CD8-positive, alpha-beta T cell (primary cell): ENCODE measurements at places on chromosomes 6 and 20.

- no peak for DNase-seq
Observed at GRCh38 chr20:34362502-34363061, 491 bp upstream of the ITCH start.

- no peak for DNase-seq
Observed at GRCh38 chr6:26607434-26608230, 10.9 kb downstream of the ABT1 start.

- DNase-seq: no peak
Observed at GRCh38 chr6:24854077-24854666, 55.5 kb upstream of the ARMH2 start.

- DNase-seq: no peak
Observed at GRCh38 chr6:151358475-151358874, 32.9 kb downstream of the ZBTB2 start.

- peak; percentile 58 for DNase-seq
Observed at GRCh38 chr6:137415127-137415833, 78.9 kb downstream of the OLIG3 start.

DNA sequence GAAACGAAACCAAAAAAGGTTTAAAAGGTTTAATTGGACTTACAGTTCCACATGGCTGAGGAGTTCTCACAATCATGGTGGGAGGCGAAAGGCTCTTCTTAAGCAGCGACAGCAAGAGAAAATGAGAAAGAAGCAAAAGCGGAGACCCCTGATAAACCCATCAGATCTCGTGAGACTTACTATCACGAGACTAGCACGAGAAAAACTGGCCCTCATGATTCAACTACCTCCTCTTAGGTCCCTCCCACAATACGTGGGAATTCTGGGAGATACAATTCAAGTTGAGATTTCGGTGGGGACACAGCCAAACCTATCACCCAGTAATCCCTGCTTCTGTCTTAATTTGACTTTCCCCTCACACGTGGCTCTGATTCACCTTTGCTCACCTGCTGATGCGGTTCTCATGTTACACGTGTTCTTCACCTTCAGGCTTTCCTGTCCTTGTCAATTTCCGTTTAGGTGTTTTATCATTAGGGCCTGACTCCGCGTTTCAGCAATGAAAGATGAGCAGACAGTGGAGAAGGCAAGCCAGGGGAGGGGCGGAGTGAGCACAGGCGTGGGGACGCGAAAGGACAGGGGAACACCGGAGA, 57.1 kb downstream of the AGPAT4 start:
- no peak for DNase-seq

DNA sequence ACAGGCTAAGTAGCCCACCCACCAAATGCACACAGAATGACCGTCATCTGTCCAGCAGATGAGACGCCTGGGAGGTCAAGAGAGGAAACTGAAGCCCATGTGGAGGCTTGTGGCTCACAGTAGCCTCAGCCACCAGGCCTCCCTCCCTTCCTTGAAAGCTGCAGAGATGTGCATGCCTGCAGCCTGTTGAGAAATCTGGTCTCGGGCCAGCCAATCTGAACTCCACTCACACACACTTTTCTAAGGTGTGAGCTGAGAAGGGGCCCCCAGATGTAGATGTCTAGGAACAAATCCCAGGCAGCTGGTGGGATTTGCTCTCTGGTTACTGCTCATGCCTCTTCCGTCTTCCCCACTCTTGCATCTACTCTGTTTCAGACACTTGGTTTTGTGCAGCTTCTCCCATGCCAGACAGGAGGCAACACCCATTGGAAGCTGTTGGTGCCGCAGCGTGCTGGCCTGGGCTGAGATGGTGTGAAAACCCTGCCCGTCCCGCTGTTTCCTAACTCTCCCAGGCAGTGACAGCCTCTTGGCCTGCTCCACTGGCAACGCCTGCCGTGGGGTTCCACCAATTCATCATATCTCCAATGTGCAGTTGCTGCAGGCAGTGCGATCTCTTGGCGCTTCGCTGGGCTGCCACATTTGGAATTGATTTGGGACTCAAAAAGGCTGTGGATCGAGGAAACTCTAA, 24.1 kb upstream of the PAX1 start:
- DNase-seq: no peak

GRCh38 chr6:14440215-14440910, 322.8 kb downstream of the CD83 start:
- DNase-seq: no peak

- DNase-seq: no peak
Observed at GRCh38 chr6:51019806-51020205, 201.1 kb downstream of the TFAP2B start.

GRCh38 chr6:131023834-131024504, 39.1 kb downstream of the EPB41L2 start:
- no peak for DNase-seq

DNA sequence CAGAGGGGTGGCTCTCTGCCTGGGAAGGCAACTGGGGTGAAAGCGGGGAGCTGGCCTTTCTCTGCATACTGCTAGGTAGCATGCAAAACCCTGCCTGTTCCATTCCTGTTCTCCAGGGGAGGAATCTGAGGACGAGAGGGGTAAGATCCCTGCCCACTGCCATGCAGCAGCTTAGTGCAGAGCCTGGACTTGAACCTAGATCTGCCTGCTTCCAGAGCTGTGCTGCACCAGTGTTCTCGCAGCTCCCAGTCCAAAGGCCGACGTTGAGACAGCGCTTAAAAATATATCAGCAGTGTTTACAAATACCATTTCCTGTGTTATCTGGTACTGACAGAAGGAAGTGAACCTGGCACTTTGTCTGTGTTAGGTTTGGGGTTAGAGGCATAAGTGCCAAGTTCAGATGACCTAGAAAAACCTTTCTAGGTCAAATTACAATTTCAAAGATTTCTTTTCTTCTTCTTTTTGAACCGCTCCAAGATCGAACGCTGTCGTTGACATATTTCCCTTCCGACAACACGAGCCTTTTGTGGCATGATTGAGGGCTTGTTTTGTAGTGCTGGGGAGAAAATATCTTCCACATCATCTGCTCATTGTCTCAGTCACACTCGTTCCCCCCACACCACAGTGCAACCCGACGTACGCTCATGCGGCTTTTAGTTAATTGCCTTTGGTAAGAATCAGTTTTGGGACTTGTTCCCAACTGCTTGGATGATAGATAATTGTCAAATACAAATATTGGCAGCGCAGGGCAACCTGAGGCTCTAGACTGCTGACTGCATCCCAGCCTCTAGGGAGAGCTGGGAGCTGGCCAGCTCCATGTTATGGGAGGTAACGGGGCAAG, 44.6 kb downstream of the TOX2 start:
- peak; percentile 70 for DNase-seq

- no peak for DNase-seq
Observed at GRCh38 chr6:157172231-157172701, 151.1 kb downstream of the TMEM242 start.

- no peak for DNase-seq
Observed at GRCh38 chr20:36367370-36367745, 61.2 kb downstream of the DLGAP4 start.

DNA sequence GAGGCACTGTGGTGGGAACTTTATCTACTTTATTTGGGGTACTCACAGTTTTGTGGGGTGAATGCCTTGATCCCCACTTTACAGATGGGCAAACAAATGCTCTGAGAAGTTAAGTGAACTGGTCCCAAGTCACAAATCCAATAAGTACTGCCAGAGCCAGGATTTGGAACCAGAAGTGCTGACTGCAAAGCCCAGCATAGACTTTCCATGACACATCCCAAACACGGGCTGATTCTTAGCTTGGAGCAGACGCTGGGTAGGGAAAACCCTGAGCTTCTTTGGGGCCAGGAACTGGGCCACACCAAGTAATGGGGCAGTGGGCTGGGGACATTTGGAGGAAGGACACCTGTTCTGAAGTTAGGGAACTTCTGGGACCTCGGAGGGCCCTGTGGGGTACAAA, 20.3 kb downstream of the RIN2 start:
- DNase-seq: no peak

DNA sequence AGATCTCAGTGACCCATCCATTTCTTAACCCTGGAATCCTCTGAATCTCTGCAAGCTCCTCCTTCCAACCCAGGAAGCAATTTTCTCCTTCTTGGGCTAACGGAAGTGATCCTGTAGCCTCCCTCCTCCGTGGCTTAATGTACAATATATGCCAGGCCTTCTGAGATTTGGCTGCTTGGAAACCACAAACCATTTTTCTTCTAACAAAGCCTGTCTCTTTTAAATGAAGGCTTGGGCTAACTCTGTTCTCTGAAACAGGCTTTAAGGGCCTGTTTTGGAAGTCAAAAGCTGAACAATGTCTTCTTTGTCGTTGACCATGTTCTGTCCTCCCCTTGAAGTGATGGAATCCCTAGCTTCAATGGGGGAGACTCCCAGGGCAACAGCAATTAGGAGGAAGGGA, 14.9 kb downstream of the FYN start:
- no peak for DNase-seq

GRCh38 chr6:111418971-111419693, 63.9 kb downstream of the REV3L start:
- DNase-seq: no peak

- DNase-seq: no peak
Observed at GRCh38 chr6:27760464-27760863, 151.7 kb downstream of the OR2B2 start.

- DNase-seq: no peak
Observed at GRCh38 chr6:37673436-37673835, 24.2 kb downstream of the MDGA1 start.

DNA sequence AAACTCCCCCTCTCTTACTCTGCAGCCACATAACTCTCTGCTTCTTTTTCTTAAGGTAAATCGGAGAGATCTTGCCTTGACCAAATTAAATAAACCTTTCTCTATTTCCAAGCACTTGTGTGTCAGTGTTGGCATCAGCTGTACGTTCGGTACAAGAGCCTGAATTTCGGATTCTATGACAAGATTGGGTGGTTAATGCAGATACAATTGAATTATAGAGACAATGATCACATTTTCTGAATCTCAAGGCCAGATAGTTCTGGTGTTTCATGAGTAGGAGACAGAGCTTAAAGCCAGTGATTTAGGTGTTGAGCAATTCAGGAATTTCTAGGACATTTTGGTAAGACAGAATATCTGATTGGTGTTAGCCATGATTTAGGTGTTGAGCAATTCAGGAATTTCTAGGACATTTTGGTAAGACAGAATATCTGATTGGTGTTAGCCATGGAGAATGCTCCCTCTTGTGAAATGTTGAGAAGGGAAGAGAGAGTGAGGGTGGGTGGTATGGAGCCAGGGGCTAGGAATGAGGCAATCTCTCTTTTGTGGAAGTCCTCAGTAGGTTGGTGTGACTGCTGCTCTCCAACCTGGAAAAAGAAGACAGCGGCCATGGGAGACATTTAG, 5.1 kb downstream of the SPINT3 start:
- DNase-seq: no peak

DNA sequence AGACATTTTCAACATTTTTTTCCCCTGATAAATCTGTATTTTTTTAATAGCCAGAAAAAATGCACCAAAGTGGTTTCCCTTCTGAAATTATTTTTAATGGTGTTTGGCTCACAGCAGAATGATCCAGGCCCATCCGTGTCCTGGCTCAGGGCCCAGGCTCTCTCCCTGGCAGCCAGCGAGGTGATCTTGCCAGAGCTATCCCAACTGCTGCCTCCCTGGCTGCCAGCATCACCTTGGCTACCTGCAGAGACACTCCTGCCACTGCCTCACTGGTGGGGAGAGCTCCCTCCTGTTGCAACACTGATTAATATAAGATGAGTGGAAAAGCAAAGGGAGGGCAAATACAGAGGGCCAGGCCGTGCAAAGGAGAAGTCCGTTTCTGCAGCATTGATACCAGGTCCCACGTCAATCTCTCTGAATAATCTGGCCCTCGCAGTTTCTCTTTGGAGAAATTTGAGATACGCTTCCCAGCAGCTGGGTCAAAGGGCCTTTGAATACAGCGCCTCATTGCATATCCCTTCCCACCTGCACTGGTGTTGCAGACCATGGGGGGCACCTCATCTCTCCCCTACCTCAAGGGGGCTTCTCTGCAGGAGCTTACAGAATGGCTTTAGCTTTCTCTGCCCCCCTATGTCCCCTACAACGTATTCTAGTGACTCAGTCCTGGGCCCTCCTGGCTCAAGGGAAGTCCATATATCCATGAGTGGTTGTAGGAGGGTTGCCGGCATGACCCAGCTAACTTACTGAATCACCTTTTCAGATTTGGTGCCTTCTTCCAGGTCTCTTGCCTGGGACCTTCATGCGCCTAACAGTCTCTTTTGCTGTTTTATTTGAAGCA, 12.8 kb upstream of the DSTN start:
- DNase-seq: no peak

DNA sequence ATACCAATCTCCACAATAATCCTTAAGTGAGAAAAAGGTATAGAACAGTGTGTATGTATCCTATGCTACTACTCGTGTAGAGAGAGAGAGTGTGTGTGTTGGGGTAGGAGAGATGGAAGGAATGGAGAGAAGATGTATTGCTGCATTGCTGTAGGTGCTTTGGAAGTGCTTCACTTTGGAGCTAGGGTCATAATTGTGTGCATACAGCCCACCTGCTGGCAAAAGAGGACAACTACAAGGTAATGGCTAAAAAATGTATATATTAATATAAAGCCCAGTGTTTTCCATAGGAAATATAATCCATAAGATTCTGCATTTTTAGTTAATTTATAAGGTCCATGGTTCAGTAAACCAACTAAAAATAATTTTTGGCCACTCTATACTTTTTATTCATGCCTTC, 36.1 kb downstream of the SERAC1 start:
- DNase-seq: no peak

DNA sequence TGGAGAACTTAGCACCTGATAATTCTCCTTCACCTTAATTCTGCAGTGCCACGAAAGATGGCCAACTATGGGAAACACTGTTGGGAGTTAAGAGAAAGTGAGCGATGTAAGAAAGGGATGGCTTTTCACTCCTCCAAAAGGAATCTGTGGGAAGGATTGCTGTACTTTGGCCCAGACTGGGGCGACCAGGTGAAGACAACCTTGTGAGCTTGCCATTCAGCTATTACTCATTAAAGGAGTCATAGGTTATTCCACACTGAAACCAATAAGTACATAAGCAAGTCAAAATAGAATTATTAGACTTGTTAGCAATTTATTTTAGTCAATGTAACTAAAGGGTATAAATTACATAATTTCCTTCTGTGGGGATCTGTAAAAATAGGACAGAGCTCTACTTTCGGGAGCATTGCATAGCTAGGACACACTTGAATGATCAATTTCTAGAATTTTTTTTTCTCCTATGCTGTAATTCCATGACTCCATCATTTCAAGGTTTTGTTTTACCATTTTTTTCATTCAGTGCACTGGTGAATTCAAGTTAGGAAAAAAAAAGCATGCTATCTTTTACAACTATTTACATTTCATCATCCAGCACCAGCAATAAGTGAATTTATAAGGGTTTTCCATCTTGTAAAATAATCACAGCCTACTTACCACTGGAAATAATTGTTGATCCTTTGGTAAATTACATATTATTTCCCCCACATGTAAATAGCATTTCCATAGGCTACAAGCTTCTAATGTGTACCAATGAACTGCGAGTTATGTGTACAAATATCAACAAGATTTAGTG, 231.7 kb downstream of the SIM1 start:
- no peak for DNase-seq

- peak; percentile 85 for DNase-seq
Observed at GRCh38 chr6:28884423-28885131, 39.2 kb downstream of the TRIM27 start.

- no peak for DNase-seq
Observed at GRCh38 chr6:151179321-151179720, 60.4 kb upstream of the AKAP12 start.
